GM04504 (cell line): ENCODE measurements at places on chromosomes 16 and 17.

DNA sequence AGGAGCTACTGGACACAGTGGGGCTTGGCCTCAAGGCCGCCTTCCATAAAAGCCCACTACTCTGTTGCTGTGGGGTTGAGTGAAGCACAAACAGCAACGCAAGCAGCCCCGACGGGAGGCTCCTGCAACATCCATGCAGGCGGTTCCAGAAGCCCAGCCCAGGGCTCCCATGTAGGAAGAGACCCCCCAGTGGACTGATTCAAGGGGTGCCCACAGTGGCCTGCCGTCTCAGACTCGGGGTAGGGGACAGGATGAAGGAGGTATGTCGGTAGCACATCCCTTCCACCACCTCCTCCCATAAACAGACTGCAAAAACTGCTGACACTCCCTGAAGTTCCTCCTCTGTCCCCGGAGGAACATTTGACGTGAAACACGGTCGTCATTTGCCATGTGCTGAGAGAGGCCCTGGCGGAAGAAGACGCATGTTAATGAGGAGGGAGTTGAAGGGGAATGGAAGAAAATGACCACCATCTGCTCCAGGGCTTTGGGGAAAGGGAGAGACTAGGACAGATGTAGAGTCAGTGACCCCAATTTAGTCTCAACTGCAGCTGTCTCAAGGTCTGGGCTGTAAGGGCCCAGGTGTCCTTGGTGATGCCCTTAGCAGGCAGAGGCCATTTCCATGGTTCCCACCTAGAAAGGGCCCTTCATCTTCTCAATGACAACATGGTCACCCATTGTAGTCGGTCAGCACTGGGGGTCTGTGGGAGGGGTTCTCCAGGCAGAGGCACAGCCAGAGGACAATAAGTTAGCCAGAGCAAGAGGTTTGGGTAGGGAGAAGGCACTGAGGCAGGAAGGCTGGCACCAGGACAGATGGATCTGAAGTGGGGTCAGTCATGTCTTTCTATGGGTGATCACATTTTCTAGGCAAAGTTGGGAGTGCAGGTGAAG, 200.6 kb downstream of the CPPED1 start:
- DNase-seq = no peak

- DNase-seq = no peak
Observed at GRCh38 chr16:314795-315299, 31.9 kb downstream of the PDIA2 start.

- no peak for DNase-seq
Observed at GRCh38 chr17:39318636-39319035, 82.8 kb downstream of the FBXL20 start.

GRCh38 chr17:45871718-45872117, 22.6 kb upstream of the MAPT start:
- DNase-seq = no peak

DNA sequence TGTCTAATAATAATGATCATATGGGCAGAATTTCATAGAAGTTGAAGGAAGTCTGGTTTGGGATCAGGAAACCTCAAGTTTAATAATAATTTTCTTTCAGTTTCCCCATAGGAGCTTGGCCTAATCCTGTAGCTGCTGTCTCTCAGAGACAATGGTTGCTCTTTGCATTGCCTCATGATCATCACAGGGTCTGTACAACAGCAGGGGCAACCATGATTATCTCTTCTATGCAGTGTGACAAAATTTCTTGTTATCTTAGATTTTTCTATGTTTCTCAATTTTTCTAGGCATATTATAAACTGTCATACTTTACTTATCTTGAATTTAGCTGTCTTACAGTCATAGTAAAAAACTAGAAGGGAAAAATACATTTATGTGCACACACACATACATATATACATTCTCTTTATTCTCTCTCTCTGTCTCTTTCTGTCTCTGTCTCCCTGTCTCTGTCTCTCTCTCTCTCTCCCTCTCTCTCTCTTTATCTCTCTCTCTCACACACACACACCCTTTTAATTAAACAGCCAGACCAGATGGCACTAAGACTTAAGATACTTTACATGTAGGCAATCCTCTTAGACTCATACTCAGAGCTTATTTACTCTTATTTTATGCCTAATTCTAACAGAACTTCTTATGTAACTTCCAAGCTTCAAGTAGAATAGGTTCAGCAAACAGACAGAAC, 30.5 kb downstream of the SMIM36 start:
- no peak for DNase-seq

- DNase-seq = no peak
Observed at GRCh38 chr17:42518755-42519545, 17.1 kb upstream of the NAGLU start.

DNA sequence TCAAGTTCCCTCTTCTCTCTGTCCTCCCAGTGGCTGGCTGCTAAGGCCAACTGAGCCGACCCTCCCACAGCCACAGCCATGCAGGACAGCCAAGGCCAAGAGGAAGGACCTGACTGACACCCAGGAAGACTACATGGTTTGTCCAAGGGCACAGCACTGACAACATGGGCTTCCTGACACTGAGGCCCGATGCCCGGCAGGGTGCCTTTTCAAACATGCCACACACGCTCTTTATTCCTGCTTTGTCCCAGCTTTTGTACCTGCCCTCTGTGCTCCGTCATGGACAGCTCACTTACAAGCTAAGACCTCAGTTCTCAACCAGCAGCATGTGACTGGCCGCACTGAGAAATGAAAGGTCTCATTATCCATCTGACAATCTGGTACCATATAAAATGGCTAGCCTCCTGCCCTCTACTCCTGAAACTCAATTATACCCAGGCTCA, 45.8 kb downstream of the TEX2 start:
- no peak for DNase-seq

- peak; percentile 32 for DNase-seq
Observed at GRCh38 chr16:24977678-24978075, 37.5 kb downstream of the ARHGAP17 start.

- DNase-seq = no peak
Observed at GRCh38 chr17:31700973-31701372, 158.1 kb downstream of the COPRS start.

GRCh38 chr16:88610909-88611812, 27.2 kb upstream of the IL17C start:
- no peak for DNase-seq

- DNase-seq = no peak
Observed at GRCh38 chr16:71396594-71396993, 38.1 kb downstream of the CALB2 start.

- DNase-seq = no peak
Observed at GRCh38 chr16:24074574-24074973, 181.6 kb upstream of the CACNG3 start.

DNA sequence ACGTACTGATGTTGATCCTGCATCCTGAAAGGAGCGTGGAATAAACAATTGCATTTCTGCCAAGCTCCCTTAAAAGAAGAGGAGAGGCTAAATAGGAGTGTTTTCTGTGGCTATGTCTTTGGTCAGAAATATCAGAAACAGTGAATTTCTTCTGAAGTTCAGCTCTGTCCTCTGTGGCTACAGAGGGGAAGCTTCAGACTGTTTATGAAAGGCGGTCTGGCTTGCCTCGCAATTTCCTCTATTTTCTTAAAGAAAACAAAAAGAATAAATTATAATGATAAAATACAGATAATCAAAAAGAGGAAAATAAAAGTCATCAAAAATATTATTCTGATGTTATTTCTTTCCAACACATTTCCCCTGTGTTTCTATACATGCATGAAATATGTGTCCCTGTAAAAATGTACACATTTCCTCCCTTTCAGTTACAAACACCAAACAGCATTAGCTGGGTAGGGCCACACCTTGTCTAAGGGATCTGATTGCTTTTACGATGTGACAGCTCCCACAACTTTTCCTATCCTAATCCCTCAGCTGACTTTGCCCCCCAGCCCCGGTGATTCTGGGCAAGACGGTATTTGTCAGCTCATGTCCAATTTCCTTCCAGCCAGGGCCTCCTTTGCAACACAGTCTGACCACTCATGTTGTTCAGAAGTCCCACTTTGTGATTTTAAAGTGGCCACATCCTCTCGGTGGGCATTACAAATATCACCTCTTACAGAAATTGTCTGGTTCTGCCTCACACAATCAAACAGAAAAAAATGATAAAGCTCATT, 439.0 kb downstream of the HS3ST3B1 start:
- no peak for DNase-seq

- no peak for DNase-seq
Observed at GRCh38 chr17:20774472-20775135, 195.1 kb downstream of the CDRT15L2 start.

- DNase-seq = no peak
Observed at GRCh38 chr16:15950161-15950854, 892 bp downstream of the ABCC1 start.

DNA sequence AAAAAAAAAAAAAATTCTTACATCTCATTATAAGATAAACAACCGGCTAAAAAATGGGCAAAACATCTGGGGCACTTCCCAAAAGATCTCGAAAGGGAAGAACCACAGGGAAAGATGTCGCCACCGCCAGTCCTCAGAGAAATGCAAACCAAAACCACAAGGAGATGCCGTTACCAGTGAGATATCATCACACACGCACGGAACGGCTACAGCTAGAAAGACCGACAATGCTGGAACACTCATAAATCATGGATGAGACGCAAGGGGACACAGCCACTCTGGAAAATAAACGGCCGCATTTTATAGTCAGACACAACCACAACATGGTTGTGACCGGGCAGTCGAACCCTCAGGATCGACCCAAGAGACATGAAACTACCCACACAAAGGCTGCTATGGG, 24.5 kb downstream of the WDR45B start:
- DNase-seq = no peak

- DNase-seq = no peak
Observed at GRCh38 chr17:81803728-81804558, at the start of gene GCGR. Gene GCGR (plus strand): TSS chr17:81804150. CDS start chr17:81809019, 4,869 bp downstream.

GRCh38 chr16:89599451-89599858, 14.0 kb upstream of the DPEP1 start:
- no peak for DNase-seq

DNA sequence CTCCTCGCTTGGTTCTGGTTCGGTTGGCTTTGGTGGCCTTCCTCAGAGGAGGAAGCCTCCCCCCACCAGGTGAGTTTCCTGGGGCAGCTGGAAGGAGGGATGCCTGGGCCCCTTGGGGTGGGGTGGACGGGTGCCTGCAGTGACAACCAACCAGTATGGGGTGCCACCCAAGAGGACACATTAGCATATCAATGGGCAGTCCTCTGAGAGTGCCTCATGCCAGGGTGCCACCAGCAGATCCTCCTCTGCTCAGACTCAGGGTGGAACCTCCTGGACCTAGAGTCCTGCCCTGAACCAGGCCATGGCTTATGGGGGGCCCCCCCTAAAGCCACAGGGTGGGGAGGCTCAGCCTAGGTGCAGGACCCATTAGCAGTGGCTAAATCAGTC, 2.7 kb downstream of the PPP1R1B start:
- no peak for DNase-seq

- no peak for DNase-seq
Observed at GRCh38 chr17:64125937-64126336, 4.0 kb downstream of the ERN1 start.
